ENCODE measurements at places on chromosomes 3 and 15.
A peak's percentile ranks its signal among the peaks of the same experiment; 100 is the strongest.

DNA sequence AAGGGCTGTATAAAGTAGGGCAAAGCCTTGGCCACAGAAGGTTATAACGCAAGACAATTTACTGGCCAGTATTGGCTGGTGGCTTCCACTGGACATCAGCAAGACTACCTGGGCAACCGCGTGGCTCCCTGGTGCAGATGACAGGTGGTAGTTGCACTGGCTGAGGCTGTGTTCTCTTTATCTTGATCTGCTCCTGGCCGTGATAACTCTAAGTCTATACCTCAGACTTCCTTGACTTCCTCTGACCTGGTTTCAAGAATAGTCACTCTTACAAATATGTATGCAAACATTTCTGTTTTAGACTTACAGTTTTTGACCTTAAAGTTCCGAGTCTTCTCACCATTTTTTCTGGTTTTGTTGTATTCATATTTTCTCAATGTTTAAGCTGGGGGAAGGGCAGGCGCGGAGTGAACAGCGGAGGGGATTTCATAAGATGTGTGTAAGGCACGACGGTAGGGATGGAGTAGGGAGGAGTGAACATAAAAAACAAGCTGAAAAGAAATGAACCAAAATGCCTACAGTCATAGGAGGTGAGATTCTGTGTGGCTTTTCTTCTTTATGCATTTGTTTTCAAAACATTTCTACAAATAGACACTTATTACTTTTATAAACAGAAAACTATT lies 15.2 kb upstream of the TMEM212 start:
- no peak for DNase-seq

DNA sequence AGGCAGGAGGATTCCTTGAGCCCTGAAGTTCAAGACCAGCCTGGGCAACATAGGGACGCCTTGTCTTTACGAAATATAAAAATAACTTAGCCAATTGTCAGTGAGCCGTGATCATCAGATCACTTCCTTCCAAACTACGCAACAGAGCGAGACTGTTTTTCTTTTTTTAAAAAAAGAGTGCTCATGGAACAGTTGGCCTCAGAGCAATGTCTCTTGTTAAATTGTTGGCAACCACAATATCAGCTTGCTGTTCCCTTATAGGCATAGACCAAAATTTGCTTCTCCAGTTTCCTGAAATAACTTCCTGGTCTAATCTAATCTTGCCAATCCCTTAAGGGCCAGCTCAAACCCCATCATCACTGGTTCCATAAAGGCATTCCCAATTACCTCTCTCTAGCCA lies 93.3 kb upstream of the SLC4A7 start:
- DNase-seq: no peak

DNA sequence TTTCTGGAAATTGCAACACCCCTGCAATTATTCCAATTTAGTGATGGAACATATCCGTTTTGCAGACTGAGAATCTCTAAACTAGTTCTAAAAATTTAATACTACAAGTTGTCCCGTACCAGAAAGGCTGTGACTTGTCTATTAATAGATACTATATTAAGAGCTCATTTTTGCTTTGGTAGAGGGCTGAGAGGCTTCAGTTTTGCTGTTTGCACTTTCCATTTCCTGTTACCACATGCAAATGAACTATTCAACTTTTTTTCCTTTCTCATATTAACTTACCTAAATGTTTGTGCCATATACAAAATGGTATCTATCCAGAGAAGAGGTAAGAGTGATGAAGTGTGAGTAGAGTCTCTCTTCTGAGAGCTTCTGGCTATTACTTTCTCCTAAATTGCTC lies 101.5 kb upstream of the CRBN start:
- DNase-seq: no peak

GRCh38 chr3:57803647-57804081 lies 47.6 kb downstream of the SLMAP start:
- DNase-seq: peak; percentile 88

DNA sequence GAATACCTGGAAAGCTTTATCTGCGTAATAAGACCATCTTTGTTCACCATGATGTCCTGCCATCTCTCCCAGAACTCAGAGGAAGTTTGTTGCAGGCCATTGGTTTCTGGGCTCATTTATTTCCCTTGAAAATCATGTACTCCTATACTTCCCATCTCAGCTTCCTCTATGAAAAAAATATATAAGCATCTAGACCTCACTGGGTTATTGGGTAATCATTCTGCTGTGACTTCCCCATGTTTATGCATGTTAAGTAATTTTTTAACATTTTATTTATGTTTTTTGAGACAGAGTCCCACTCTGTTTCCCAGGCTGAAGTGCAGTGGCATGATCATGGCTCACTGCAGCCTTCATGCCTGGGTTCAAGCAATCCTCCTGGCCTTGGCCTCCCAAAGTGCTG lies 184.5 kb downstream of the ZPLD1 start:
- DNase-seq: no peak

- DNase-seq: no peak
These were observed 83.8 kb downstream of the MRPL46 start for GRCh38 chr15:88383354-88383753.

GRCh38 chr3:85355572-85355971 lies 396.8 kb downstream of the CADM2 start:
- DNase-seq: no peak

GRCh38 chr3:159789017-159789416 lies 199.6 kb upstream of the IL12A start:
- DNase-seq: no peak

GRCh38 chr3:34141841-34142337 lies 343.5 kb downstream of the PDCD6IP start:
- DNase-seq: no peak

All from RCC 7860 (cell line).